ENCODE measurements at places on chromosomes 12 and 14. TPM values are rescaled to one million over a fixed set of nuclear protein-coding genes. Genes with fewer than 3 reads are reported as not detected.

SCNN1A gene
- not detected for polyA plus RNA-seq

GRCh38 chr14:55450539-55450938 lies 10.1 kb upstream of the TBPL2 start:
- DNase-seq, result no peak

KRT82 gene
- not detected for polyA plus RNA-seq

GRCh38 chr14:24052656-24053547 lies 1.1 kb downstream of the CARMIL3 start:
- DNase-seq, result no peak

DNA sequence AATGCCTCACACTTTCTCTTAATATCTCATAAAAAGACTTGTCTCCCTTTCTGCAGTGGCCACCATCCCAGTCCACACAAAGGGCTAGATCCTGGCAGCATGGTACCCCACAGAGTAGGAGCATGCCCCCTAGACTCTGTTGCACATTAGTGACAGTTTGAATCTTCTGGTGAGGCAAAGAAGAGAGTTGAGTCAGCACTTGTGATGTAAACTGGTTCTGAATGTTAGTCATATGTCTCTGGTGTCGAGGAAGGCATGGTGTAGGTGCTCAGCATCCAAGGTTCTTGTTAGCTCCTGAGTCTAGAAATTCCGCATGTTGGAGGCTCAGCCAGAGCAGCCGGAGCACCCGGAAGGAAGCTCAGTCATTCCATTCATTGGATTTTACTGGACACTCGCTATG lies 9.8 kb downstream of the TTC9 start:
- no peak for DNase-seq

- no peak for DNase-seq
These were observed 17.8 kb upstream of the BCL7A start for GRCh38 chr12:122003651-122004611.

SALL2 gene
- polyA plus RNA-seq, result 10.5 TPM

GAS2L3 gene
- polyA plus RNA-seq, result 15.9 TPM

All from forelimb muscle (tissue), 1 donor.